Bronchial epithelial cell (primary cell): ENCODE measurements at places on chromosomes 7 and 10.

- DNase-seq, result no peak
These were observed 511.2 kb upstream of the KCND2 start for GRCh38 chr7:119761776-119762175.

GRCh38 chr7:17159500-17160037, 138.9 kb upstream of the AHR start:
- no peak for DNase-seq

GRCh38 chr7:15674586-15674985, 11.9 kb downstream of the MEOX2 start:
- DNase-seq, result no peak

- peak; percentile 47 for DNase-seq
These were observed 103.6 kb upstream of the EGR2 start for GRCh38 chr10:62919776-62920175.

DNA sequence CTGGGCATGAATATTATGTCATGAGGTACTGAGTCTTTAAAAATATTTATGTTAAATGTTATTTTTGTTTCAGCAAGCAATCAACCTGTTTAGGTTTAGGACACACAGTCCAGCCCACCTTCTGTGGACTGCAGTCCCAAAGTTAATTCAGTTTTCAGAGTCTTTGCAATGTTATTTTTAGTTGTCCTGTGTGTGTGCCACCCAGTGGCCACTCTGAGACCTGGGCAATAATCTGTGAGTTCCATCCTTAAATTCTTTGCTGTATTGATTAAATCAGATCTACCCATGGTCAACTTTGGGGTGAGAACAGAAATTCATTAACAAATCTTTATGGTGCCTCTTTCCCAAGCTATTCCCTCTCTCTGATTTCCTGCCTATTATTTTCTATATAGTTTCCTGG, 415.1 kb downstream of the CCSER2 start:
- DNase-seq, result peak; percentile 22
